ENCODE measurements at places on chromosomes 2 and 18.

GRCh38 chr2:84880645-84881521 lies at the start of gene TRABD2A:
TSS of gene TRABD2A (minus strand) at chr2:84881084. CDS start at chr2:84881039, 45 bp downstream.
- DNase-seq: no peak

- DNase-seq: no peak
Measured at GRCh38 chr2:239688122-239688681, 287.4 kb upstream of the HDAC4 start.

DNA sequence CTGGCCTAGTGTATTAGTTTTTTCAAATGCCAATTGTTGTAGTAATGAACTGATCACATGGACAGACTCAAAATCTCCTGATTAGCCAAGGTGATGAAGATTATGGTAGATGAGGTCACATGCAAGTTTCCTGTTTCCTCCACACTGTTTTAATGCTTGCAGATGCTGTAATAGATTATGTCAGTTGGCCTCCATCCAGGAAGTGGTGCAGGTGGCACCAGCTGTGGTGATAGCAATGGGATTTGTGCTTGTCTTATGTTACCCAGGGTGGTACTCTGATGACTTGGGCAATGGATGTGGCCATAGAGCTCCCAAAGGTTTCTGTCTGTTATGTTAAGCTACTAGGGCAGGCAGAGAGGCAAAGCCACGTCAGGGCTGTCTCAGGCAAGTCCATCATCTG lies 332.9 kb upstream of the DDX18 start:
- peak; percentile 69 for DNase-seq

DNA sequence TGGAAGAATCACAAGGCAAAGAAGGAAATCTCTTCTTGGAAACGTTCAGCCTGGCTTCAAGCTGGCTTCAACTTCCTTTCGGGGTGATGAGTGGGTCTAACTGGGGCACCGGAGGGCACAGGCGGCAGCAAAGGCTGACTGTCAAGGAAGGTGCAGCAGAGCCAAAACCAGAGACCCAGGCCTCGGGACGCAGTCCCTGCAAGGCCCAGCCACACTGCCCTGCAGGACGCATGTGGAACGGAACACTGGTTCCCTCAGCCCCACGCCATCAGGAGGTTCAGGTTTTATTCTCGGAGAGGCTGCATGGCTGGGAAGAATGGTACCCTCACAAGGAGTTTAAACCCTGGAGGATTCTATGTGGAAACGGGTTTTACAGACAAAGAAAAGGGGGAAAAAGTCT lies 165.5 kb downstream of the HDAC4 start:
- no peak for DNase-seq

DNA sequence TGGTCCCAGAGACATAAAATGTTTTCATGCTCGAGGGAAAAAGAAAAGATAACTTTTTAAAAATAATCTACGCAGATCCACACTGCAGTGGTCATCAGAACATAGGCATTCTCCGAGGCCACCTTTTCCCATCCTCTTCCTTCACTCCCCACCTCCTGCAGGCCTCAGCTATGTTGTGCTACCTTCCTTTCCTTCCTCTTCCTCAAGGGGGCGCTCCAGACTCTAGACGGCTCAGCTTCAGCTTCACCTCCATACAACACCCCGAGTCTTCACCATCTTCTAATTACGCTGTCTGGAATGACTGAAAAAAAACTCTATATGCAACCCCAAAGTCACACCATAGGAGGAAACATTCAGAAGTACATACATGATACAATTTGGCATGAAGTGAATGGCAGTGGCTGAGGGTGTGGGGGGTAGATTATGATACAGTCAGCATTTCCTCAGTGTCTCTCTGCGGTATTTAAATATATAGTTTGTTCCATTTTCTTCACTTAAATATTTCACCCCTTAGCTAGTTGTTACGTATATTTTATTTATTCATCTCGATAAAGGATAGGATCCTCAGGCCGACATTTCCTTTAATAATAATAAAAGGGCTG lies 583.6 kb downstream of the IRS1 start:
- no peak for DNase-seq

DNA sequence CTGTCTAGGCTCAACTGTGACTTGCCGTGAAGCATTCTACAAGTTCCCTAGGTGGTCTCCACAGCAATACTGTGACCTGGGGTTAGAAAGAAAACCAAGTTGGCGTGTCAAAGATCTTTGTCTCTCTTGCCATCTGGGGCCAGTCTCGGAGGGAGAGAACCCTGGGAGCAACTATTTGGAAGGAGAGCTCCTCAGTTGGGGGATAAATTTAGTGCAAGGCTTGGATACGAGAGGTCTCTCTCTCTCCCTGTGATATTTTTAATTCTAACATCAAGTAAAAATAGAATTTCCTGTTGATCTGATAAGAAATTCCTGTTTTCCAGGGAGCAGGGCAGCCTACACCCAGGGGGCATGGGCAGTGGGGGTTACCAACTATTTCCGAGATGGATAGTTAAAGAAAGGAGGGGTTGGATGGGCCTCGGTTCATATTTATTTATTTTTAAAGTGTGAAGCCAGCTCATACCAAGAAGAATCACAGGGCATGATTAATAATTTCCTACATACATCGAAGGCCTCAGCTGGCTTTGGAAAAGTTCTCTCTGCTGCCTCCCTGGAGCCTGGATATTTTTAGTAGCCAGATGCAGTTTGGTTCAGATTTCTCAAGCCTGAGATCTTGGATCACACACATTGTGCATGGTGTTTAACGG lies 62.8 kb downstream of the EHD3 start:
- no peak for DNase-seq

GRCh38 chr2:196977507-196977906 lies 51.0 kb upstream of the PGAP1 start:
- DNase-seq: no peak

GRCh38 chr2:157898591-157898996 lies 22.5 kb upstream of the ACVR1 start:
- DNase-seq: no peak

- no peak for DNase-seq
Measured at GRCh38 chr2:242030226-242030575, 160.7 kb downstream of the RTP5 start.

- DNase-seq: peak; percentile 61
Measured at GRCh38 chr18:74598350-74599001, 806 bp downstream of the ZNF407 start.

GRCh38 chr2:15993232-15993610 lies 52.9 kb downstream of the MYCN start:
- peak; percentile 7 for DNase-seq

DNA sequence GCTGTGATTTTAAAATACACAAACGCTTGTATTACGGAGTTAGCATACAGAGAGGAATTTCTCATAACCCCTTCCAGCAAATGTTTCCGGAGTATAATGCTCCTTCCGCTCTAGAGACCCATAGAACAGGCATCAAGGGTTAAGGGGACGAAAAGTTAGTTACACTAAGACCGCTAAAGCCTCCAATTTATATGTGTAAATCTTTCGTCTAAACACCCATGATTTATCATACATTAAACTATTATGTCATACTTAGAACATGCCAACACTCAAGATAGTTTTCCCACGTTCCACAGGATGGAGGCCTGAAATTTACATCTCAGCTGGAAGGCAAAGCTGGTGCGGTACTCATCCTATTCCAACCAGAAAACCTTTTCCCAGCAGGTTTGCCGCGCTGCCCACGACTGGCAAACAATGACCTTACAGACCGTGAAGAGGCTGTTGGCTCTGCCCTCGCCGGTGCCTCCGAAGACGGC lies 650 bp downstream of the ORMDL1 start:
- DNase-seq: no peak

DNA sequence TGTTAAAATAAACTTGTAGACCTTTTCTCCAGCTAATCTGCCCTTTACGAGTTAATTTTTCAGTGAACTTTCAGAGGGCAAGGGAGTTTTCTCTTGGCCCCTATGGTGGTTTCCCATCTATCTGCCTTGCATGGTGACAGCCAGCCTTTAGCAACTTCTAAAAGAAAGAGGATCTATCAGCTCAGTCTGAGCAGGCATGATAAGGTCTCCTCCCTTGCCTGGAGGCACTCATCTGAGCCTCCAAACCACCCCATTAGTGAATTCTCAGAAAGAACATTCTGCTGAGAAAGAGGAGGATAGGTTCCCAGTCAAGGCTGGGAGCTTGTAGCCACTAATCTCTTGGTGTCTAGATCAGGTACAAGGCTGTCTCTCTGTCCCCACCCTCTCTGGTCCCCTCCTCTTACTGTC lies 10.7 kb upstream of the GYPC start:
- no peak for DNase-seq

- DNase-seq: no peak
Measured at GRCh38 chr2:26991717-26992116, 21.3 kb downstream of the MAPRE3 start.
